ENCODE measurements at places on chromosomes 6 and 20. TPM values are rescaled to one million over a fixed set of nuclear protein-coding genes. Genes with fewer than 3 reads are reported as not detected.

DNA sequence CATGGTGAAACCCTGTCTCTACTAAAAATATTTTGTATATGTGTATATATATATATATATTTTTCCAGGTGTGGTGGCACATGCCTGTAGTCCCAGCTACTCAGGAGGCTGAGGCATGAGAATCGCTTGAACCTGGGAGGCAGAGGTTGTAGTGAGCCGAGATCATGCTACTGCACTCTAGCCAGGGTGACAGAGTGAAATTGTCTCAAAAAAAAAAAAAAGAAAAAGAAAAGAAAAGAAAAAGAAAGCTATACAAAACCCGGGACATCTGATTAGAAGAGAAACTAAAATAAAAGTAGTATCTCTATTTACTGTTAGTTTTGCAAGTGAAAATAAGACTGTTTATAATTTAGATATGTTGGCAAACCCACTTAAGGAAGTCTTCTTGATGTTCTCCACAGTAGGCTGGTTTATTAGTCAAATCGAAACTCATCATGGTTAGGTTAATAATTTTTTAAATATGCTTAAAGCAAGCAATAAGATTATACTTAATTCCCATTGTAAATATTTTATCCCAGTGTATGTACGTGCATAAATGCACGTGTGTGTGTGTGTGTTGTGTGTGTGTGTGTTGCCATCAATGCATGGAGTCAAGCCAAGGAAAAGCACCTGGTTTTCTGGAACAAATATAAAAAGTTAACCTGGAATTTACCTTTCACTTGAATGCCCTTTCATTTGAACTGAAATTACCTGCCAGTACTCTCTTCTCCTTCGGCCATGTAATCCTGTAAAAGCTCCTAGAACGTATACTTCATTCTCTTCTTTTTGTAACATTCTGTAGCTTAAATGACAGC lies 7.1 kb downstream of the VNN2 start:
- no peaks in the 10 kb centered on the region for H3K4me1 ChIP-seq
- no peaks in the 10 kb centered on the region for H3K27me3 ChIP-seq
- H3K4me3 ChIP-seq, result no peak overlapping the region
- H3K27ac ChIP-seq, result peak overlapping the region; percentile 55

- H3K4me3 ChIP-seq, result no peak overlapping the region
- H3K27ac ChIP-seq, result no peak overlapping the region
- no peaks in the 10 kb centered on the region for H3K36me3 ChIP-seq
- no peaks in the 10 kb centered on the region for H3K4me1 ChIP-seq
- no peak for DNase-seq
These were observed 530.1 kb upstream of the NOX3 start for GRCh38 chr6:155985660-155986138.

NUP43 gene
- total RNA-seq, result 16.5 TPM

DNA sequence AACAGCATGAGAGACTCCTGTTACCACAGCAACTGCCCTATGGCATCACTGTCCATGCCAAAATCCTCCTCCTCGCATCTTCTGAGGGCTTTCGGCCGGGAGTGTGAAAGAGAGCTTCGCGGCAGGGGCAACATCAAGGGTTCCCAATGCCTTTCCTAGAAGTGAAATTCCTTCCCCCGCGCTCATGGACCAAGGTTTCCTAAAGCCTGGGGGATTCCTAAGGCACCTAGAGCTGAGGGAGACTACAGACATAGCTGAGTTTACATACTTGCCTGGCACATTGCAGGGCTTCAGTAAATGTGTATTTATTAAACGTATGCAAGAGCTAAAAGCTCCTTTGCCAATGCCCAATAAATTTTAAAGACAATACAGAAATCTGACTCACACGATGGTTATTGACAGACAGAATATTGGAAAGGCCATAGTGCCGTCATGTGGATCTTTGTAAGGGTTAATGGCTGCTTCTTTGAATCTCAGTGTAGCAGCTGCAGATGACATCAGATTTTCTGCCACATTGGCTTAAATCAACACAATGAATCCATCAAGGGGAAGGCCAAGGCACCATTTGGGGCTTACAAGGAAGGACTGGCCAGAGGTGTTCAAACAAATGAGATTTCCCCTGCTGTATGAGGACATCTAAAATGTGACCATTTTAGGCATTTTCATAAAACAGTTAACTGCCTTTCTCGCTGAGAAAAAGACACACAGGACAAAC lies 281.2 kb upstream of the JARID2 start:
- no peak overlapping the region for H3K4me3 ChIP-seq
- no peak for DNase-seq
- H3K27me3 ChIP-seq, result no peaks in the 10 kb centered on the region
- H3K4me1 ChIP-seq, result no peaks in the 10 kb centered on the region
- no peak overlapping the region for H3K27ac ChIP-seq

DNA sequence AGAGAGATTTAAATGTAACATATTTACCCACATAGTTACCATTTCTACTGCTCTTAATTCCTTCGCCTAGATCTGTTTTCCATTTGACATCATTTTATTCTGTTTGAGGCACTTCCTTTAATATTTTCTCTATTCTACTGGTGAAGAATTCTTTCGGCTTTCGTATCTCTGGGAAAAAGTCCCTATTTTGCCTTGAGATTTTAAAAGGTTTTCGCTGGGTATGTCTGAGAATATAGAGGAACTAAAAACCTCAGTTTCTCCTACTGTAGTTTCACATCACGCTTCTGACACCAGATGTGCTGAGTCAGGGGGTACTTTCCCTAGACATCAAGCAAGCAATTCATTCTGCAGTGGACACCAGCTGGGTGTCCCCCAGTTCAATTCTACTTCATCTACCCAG lies 61.7 kb downstream of the E2F3 start:
- no peak overlapping the region for H3K27ac ChIP-seq
- no peaks in the 10 kb centered on the region for H3K27me3 ChIP-seq
- DNase-seq, result no peak
- H3K36me3 ChIP-seq, result no peaks in the 10 kb centered on the region
- H3K4me1 ChIP-seq, result no peaks in the 10 kb centered on the region
